ENCODE measurements at places on chromosomes 3 and 15.

- no peak for DNase-seq
These were observed 110.6 kb upstream of the MEF2A start for GRCh38 chr15:99454941-99455788.

- no peak for DNase-seq
These were observed 36.9 kb upstream of the ARPP21 start for GRCh38 chr3:35602395-35602936.

DNA sequence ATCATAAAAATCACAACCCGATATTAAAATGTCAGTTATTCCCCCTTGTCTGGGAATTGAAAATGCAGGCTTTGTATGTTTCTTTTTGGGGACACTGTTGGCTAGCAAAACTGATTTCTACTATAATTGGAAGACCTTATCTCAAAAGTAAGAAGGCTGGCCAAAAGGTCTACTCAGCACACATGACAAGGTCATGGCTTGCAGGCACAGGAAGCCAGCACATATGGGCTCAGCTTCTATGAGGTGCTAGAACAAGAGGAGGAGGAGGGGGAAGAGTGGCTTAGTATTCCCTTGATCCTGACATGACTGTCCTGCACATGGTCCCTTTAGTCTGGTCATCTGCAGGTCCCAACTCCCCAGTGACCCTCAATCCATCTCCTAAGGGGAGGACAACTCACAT lies 681.2 kb downstream of the SQOR start:
- no peak for DNase-seq

- DNase-seq = no peak
These were observed 72.9 kb downstream of the LRRC28 start for GRCh38 chr15:99324082-99324620.

GRCh38 chr15:68578175-68578979 lies 416 bp upstream of the CORO2B start:
- DNase-seq = no peak

DNA sequence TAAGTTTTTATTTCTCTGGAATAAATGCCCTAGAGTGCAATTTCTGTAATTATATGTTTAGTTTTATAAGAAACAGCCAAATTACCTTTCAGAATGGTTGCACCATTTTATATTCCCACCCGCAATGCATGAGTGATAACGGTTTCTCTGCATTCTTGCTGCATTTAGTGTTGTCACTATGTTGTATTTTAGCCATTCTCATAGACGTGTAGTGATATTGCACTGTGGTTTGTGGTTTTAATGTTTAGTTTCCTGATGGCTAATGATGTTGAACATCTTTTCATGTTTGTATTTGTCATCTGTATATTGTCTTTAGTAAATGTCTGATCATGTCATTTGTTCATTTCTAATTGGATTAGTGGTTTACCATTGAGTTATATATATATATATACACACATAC lies 73.0 kb upstream of the GOLIM4 start:
- no peak for DNase-seq

DNA sequence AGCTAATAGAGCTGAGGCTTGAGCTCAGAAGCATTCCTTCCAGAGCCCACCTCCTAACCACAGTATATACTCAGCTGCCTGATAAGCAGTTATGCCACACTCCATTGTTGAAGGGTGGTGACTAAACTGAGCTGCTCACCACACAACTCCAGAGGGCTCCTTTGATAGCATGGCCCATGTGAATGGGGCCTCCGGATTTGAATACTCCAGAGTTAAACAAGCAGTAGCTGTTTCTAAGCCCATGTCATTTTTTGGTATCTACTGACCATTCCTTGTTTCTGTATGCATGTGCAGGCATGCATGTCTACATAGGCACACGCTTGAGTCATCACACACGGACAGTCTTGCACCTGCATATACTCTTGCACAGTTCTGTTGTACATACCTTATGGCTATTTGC lies 28.9 kb downstream of the IGSF10 start:
- DNase-seq = no peak

DNA sequence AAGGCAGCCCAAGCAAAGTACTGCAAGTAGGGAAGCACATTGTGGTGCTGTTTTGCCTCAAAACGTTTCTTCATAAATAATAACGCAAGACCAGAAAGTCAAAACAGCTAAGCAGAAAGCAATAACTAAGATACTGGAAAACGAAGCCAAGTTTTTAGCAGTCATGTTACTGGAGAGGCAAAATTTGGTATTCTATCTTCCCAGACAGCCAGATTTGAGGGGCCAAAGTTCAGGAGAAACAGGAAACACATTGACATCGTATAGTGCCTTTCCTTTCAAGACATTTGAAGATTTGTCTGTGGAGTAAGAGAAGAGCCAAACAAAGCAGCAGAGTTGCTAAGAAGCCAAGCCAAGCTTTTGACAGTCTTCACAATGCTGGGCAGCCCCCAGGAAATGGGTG lies 843.6 kb upstream of the NECTIN3 start:
- no peak for DNase-seq

- no peak for DNase-seq
These were observed 34.0 kb upstream of the ARHGEF3 start for GRCh38 chr3:56835650-56836227.

DNA sequence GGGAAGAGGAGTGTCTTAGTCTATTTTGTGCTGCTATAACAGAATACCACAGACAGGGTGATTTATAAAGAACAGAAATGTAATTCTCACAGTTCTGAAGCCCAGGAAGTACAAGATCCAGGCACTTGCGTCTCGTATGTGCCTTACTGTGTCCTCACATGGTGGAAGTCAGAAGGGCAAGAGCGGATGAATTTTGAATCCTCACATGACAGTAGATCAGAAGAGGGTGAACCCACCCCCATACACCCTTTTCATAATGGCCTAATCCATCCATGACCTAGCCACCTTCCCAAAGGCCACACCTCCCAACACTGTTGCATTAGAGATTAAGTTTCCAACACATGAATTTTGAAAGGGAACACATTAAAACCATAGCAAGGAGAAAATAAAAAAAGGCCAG lies 18.7 kb upstream of the ANXA2 start:
- DNase-seq = no peak

DNA sequence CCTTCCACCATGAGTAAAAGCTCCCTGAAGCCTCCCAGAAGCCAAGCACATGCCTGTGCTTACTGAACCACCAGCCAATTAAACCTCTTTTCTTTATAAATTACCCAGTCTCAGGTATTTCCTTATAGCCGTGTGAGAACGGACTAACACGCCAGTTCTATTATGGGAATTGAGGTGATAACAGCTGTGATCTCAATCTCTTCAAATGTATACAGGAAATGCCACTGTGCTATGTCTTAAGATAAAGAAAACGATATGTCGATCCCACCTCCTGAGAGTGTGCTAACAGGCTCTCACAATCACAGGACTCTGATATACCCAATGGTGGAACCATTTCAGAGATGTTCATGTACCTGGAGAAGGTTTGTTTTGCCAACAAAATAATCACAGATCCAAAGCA lies 26.2 kb downstream of the CHSY1 start:
- DNase-seq = no peak

DNA sequence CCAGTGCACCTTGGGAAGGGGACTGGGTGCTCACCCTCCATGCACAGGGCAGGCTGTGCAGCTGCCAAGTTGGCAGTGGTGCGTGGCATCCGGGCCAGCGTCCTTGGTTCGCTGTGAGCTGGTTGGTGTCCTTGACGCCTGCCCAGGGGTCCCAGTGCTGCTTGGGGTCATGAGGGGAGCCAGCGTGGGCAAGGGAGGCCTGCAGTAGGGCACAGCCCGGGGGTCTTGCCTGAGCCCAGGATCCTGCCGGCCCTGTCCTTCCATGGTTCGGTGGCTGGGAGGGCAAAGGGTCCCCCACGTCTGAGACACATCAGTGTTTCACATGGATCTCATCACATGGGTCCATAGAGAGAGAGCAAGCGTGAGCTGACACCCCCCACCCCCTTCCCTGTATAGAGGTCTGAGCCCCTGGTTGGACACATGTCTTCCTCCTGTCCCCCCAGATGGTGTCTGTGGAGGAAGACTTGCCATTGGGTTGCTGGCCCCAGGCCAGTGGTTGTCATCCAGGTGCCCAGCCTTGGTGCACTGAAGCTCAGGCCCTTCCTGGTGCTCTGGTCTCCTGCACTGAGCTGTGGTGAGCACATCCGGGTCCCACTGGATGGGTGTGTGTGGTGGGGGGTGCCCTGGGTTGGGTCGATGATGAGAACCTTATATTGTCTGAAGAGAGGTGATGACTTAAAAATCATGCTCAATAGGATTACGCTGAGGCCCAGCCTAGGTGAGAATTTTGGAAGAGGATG lies 232.3 kb downstream of the SNRPN start:
- no peak for DNase-seq

GRCh38 chr15:100100926-100101325 lies 240.8 kb downstream of the ADAMTS17 start:
- DNase-seq = no peak

DNA sequence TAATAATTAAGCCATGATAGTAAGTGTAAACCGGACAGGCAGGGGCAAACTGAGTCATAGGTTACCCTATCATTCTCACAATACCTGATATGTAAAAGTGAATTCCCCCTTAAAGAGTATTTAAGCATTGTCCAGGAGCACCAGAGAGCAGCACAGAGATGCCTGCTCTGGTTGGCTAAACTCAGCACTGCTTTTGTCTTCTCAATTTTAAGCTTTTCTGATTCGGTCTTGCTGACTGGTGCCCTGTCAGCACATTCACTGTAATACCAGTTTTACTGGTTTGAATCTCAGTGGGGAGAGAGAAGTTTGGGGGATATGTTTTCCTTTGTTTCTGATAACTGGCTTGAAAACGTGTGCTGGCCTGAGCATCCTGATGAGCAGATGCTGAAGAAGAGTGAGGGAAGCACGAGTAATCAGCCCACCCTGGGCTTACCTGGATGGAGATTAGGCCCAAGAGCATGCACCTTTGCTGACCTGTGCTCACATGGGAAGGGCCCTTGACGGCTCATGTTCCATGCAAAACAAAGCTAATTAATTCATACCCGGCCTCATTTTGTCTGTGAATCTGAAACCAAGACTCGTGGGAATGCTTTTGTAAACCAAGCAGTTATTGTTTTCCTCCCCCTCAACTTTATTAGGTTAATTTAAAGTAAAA lies 208.5 kb upstream of the MRPL3 start:
- DNase-seq = no peak

GRCh38 chr3:147361454-147362420 lies 44.6 kb downstream of the ZIC4 start:
- no peak for DNase-seq

DNA sequence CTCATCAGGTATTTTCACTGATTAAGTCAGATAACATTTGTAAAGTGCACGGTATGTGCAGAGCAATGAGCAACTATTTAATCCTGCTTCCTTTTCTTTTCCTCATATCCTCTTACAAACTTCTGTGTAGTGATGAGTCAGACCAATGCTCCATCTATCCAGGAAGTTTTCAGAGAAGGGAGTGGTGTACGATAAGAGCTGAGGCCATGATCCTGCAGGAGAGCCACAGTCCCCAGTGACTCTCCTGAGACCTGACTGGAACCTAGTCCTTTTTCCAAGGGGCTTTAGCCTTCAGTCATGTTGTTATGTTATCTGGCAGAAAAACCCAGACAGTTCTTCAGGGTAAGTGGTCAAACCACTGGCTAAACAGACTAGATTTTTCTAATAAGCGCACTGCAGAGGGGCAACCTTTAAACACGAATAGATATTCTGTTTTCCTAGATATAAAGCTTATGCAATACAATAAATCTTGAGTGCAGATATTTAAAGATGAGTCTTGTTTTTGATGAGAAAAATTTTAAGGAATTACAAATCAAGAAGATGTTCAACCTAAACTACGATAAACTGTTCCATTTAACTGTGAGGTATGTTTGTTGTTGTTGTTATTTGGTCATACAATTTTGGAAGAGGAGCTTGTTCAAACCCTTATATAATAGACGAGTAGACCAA lies 110.5 kb upstream of the RAP2B start:
- DNase-seq = no peak

DNA sequence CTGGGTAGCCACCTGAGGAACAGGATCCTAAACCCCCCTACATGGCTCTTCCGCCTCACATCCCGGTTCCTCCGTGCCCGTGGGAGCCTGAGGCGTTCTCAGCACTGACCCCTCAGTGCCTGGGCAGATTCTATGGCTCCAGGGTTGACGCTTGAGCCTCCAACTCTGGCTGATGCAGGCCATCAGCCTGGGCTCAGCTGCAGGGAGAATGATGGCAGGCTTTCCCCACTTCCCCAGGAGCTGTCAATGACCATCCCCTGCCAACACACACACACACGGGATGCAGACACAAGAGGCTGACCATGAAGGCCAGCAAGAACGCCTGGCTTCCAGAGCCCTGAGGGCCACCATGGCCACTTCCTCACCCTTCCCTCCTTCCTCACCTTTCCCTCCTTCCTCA lies 15.8 kb upstream of the IGDCC3 start:
- DNase-seq = no peak

DNA sequence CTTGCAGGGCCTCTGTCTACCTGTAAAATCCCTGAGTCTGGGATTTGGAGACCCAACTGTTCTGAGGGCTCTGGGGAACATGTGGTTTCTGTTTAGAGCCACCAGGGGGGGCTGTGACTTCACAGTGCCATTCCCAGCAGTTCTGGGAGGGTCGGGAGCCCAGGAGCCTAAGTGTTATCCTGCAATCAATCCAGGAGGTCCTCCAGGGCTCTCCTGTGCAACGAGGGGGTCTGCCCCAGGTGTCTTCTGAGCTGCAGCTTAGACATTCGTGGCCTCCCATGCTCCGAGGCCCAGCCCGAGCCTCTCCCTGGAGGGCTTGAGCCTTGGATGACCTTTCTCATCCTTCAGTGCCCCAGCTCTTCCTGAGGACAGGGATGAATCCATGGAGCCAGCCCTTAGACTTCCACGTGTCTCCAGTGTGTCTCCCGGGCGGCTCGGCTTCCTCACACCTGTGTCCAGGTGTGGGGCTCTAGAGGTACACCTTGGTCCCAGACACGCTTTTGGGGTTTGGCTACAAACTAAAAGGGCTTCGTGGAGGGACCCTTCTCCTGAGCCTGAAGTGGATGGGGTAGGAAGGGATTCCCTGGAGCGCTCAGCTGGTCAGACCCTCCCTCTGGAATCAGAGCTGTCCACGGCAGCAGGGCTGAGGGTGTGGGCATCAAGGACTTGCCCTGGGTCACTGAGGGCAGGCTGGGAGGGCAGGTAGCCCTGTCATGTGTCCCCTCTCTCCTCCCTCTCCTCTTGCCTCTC lies 20.3 kb upstream of the ABTB1 start:
- DNase-seq = no peak

GRCh38 chr3:151382671-151383070 lies 1.9 kb downstream of the P2RY12 start:
- DNase-seq = no peak

GRCh38 chr15:30044377-30044776 lies 38.4 kb upstream of the GOLGA8J start:
- no peak for DNase-seq

GRCh38 chr3:13860001-13860400 lies 19.9 kb downstream of the WNT7A start:
- DNase-seq = no peak

DNA sequence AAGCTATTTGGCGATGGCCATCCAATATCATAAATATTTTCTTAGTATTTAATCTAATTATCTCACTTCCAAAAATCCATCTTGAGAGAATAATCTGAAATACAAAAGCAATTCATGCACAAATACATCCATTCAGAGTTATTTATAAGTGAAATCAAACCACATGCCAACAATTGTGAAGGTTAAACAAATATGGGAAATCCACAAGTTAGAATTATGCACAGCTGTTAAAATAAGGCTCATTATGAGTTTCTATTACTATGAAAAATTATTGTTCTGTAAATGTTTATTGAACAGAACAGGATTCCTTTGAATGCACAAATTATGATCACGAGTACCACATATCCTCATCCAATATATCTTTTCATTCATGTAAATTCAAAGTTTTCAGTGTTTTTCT lies 267.7 kb downstream of the PLOD2 start:
- no peak for DNase-seq
